Thyroid gland (tissue), 4 donors: ENCODE measurements at places on chromosomes 7 and 10. TPM values are rescaled to one million over a fixed set of nuclear protein-coding genes. Genes with fewer than 3 reads are reported as not detected.
A peak's percentile ranks its signal among the peaks of the same experiment; 100 is the strongest.

- no peak for DNase-seq
These were observed 9.3 kb upstream of the HUS1 start for GRCh38 chr7:47988496-47989386.

- no peak for DNase-seq
These were observed 117.4 kb downstream of the HECW1 start for GRCh38 chr7:43229801-43230200.

DNA sequence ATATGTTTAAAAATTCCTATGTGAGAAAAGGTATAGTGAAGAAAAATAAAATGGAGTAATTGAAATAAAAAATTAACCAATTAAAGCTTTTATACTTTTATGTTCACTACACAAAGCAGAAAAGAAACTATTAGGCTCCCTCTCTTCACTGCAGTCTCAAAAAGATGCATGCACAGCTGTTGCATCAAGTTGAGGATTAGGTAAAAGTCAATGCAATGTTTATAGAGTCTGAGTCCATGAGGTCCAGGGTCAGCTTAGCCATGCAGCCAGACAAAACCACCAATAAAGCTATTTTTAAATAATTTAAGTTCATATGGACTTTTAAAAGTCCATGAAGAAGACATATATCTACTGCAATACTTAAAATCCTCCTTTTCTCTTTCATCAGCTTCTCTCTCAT, 31.1 kb upstream of the ING3 start:
- DNase-seq = no peak

GRCh38 chr10:114767101-114767985, 54.2 kb upstream of the FHIP2A start:
- peak; percentile 77 for DNase-seq

- DNase-seq = no peak
These were observed 2.9 kb downstream of the MIOS start for GRCh38 chr7:7569615-7570014.

DNA sequence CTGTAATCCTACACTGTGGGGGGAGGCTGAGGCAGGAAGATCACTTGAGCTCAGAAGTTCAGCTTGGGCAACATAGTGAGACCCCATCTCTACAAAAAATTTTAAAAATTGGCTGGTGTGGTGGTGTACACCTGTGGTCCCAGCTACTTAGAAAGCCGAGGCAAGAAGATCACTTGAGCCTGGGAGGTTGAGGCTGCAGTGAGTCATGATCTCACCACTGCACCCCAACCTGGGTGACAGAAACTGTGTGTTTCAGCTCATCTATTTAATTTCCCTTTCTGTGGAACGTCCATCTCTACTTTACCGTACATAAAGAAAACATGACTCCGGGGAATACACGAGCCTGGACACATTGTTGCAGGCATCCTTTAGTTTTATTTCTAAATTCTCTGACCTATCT, 354.6 kb upstream of the PLXDC2 start:
- no peak for DNase-seq

GRCh38 chr10:5876181-5876768, 13.4 kb downstream of the ANKRD16 start:
- no peak for DNase-seq

Gene KCNH2
- 0.33 TPM for total RNA-seq

Gene FAM13C
- total RNA-seq = 16.5 TPM

Gene GIMAP7
- 12.9 TPM for total RNA-seq

Gene TMEM178B
- total RNA-seq = 22.3 TPM

Gene AMZ1
- total RNA-seq = not detected

Gene ABCC2
- total RNA-seq = 1.2 TPM
